ENCODE measurements at places on chromosomes 16 and 17. TPM values are rescaled to one million over a fixed set of nuclear protein-coding genes. Genes with fewer than 3 reads are reported as not detected.

- no peak for DNase-seq
These were observed 43.0 kb downstream of the TRARG1 start for GRCh38 chr17:1322480-1322879.

DNA sequence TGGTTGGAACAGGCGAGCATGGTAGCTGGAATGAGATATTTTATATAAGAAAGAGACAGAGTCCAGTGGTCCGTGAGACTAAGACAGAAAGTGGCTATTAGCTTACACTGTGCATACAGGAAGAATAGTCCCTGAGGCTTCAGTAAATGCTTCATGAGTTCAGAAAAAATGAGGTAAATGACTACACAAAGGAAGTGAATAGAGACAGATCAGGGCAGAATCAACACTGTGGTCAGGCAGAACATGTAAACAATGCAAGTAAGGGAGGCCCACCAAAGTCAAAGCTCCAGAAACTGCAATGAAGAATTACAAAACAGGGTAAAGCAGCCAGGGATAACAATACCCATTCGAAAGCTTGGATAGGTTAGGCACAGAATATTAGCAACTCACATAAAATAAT, 4.8 kb downstream of the ABCA10 start:
- DNase-seq = no peak

- peak; percentile 86 for DNase-seq
These were observed 157.6 kb downstream of the XYLT1 start for GRCh38 chr16:17313085-17313611.

GRCh38 chr16:71966932-71967331, 33.3 kb downstream of the PKD1L3 start:
- no peak for DNase-seq

GRCh38 chr16:66935314-66936011, at the start of gene CES2:
CES2 (plus strand) TSS chr16:66935516; CDS start chr16:66935636, 120 bp downstream.
- DNase-seq = peak; percentile 74

GRCh38 chr16:50263060-50263909, 3.1 kb upstream of the ADCY7 start:
- no peak for DNase-seq

The SOST gene
- total RNA-seq = not detected

GRCh38 chr16:64617836-64618476, 503.9 kb downstream of the CDH11 start:
- no peak for DNase-seq

DNA sequence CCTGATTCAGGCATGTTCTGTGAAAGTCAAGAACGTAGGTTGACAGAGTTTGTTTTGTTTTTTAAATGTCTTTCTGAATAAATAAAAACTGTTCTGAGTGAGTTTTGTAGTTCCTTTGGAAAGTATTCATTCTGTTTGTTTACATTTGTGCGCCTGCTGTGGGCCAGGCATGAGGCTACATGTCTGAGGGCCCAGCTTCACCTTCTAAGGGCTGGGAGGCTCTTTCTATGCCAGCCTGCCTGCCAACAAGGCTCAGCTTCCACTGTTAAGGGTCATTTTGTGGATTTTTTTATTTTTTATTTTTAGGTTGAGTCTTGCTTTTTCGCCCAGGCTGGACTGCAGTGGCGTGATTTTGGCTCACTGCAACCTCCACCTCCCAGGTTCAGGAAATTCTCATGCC, 6.1 kb downstream of the WWOX start:
- no peak for DNase-seq

DNA sequence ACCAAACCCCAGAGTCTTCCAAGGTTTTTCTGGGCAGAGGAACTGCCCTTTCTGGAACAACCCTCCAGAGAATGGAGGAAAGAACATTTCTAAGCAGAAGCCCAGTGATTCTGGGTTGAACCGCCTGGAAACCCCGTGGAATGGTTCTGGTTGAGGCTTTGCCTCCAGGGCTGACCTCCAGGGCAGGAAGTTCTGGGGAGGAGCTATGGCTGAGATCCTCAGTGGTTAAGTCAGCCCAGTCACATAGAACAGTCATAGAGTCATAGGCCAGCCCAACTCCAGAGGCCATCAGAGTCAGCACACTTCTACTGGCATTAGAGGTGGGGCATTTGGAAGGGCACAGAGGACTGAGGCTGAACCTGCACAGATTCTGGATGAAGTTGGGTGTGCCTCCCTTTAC, 65.9 kb downstream of the SPACA3 start:
- no peak for DNase-seq

DNA sequence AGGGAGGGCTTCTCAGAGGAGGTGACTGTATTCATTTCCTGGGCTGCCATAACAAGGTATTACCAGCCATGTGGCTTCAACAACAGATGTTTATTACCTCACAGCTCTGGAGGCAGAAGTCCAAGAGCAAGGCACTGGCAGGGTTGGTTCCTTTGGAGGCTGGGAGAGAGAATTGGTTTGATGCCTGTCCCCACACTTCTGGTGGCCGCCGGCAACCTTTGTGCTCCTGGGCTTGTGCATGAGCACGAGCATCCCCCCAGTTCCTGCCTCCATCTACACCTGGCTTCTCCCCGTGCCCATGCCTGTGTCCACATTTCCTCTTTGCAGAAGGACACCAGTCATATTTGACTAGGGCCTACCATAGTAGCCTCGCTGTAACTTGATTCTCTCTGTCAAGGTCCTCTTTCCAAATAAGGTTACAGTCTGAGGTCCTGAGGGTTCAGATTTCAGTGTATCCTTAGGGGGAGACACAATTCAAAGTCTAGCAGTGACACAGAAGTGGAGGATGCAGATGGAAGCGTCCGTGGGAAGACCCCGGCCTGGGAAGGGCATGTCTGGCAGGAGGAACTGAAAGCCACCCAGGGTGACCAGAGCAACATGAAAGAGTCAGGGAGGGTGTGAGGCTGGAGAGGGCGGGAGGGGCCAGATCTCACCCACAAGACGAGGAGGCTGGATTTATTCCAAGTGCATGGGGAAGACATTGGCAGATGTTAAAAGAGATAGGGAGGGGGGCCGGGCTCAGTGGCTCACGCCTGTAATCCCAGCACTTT, 188.2 kb upstream of the HSBP1 start:
- no peak for DNase-seq

DNA sequence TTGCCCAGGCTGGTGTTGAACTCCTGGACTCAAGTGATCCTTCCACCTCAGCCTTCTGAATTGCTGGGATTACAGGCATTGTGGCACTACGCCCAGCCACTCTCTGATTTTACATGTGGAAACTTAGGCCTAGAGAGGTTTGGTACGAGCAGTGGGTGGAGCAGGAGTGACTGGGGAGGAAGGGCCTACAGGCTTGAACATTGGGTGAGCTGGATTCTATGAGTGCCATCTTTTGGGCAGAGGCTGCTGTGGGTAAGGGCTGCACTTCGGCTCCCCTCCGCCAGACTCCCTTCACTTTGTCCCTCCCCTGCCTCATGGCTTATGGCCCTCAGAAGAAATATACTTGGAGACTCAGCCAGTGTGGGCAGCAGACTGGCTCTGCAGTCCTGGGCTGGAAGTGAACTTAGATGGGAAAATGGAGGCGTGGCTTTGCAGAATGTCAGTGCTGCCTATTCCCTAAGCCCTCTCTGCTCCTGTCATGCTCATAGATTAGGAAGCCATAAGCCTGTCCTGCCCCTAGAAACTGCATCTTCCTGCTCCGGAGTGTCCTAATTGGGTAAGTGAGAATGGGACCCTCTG, 9.5 kb upstream of the MRC2 start:
- no peak for DNase-seq

GRCh38 chr16:55264949-55265348, 59.1 kb upstream of the IRX6 start:
- no peak for DNase-seq

The CNEP1R1 gene
- 21.9 TPM for total RNA-seq

The MYH2 gene
- total RNA-seq = 0.78 TPM

- peak; percentile 79 for DNase-seq
These were observed 458.0 kb upstream of the ASIC2 start for GRCh38 chr17:33750943-33751701.

The RAB37 gene
- total RNA-seq = 2.3 TPM

The B3GNT9 gene
- 14.5 TPM for total RNA-seq

DNA sequence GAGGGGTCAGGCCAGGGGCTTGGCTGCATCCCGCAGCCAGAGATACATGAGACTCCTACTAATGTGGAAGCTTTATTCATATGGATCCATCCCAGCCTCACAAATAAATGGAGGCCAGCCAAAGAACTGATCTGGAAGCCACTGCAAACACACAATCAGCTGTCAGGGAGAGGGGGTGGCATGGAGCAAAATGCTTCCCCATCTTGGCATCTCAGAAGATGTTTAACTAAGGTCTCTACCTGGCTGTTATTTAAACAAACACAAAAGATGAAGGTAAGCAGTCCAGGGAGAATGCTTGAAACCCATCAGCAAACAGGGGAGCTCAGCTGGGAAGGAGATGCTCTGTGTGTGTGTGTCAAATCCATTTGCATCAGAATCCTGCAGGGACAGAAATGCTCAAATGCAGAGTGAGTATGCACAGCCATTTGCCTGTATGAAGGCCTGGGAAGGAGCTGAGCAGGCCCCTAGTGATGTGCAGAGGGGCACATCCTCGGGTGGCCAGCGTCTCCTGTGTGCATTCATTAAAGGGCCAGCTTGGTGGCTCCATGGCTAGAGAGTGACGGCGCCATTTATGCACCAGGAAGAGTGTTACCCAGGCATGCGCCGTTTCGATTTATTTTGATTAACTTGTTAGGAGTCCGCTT, 34.2 kb upstream of the IRX3 start:
- no peak for DNase-seq

The COPZ2 gene
- 29.1 TPM for total RNA-seq

- DNase-seq = no peak
These were observed 1260.0 kb downstream of the CDH8 start for GRCh38 chr16:60776281-60776680.

The TEDC2 gene
- total RNA-seq = 1.5 TPM

GRCh38 chr17:60908324-60908723, 230.7 kb downstream of the BCAS3 start:
- no peak for DNase-seq

DNA sequence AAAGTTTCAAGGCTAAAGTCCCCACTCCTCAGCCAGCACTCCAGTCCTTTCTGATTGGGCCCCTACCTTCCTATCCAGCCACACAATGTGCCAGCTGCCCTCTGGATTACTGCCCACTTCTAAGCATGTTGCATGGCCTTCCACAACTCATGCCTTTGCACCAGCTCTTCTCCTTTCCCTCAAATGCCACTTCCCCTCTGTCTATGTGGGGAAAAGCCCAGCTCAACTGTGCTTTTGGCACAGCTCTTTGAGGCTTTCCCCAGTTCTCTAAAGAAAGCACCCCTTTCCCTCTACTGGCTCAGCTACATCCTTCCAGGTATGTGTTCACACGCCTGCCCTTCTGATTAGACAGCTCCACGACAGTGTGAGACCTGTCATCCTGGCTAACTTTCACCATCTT, 18.5 kb downstream of the GTF3C1 start:
- DNase-seq = no peak

- no peak for DNase-seq
These were observed 25.7 kb downstream of the KATNB1 start for GRCh38 chr16:57761301-57761700.

DNA sequence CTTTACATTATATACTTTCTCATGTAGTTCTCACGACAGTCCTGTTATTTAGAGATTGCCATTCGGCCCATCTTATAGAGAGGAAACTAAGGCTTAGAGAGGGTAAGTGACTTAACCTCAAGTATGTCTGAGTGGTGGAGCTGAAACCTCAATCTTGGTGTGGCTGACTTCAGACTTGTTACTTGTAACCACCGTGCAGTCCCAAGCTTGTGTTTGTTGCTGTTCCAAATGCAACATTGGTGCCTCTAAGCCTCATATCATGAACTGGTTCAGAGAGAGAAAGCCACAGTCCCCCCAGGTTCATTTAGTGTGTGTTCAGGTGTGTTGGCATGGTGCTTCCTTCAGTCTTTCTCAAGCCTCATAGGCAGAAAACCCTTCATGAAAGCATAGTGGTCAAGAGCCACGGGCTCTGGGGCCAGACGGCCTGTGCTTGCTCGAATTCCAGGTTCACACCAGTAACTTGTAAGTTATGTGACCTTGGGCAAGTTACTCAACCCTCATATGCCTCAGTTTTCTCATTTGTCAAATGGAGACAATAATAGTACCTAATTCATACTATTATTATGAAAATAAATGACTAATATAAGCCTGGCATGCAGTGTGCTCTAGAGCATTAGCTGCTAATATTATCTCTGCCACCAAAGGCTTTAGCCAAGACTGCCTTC, 39.9 kb downstream of the CDH1 start:
- DNase-seq = no peak

- DNase-seq = no peak
These were observed 100.7 kb downstream of the SOCS1 start for GRCh38 chr16:11155284-11155806.

GRCh38 chr16:8572919-8573724, 17.2 kb downstream of the TMEM114 start:
- no peak for DNase-seq

DNA sequence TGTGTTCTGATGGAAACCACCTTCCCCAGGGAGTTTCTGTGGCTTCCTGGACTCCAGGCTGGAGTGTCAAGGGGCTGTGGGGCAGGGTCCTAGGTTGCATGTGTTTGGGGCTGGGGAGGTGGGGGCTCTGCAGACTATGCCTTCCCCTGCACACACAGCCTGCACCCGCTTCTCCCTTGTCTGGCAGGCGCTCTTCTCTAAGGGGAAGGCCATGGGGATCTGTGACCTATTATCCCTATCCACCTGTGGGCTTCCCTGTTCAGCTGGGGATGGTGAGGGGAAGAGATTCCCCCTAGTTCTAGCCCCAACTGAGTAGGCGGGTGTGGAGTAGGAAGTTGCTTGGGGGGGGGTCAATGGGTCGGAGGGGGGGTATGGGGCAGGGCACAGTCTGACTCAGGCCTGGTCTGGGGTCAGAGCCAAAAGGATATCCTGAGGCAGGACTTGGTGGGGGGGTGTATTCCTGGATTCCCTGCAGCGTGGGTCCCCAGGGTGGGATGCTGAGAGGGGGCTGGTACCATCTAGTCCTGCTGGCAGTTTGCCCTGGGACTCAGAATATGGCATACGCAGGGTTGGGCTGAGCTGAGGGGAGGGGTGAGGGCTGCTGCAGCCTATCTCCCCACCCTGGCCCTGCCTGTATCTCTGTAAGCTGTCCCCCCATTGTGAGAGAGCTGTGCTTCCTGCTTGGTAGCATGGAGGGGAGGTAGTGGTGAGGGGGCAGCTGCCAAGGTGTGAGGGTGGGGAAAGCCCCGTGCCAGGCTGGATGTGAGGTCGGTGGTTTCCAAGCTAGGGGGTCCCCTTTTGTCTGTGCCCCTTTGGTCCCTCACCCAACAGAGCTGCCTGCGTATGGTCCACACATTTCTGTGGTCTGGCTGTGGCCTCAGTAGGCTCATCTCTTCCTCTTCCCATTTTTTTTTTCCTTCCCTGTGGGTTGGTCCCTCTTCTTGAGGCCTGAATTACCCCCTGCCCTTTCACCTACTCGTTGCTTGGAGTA, 14.7 kb downstream of the RARA start:
- DNase-seq = no peak

- no peak for DNase-seq
These were observed 13.4 kb upstream of the SUPT4H1 start for GRCh38 chr17:58365185-58365979.

All from ureter (tissue), 1 donor.